Bronchial smooth muscle cell (primary cell): ENCODE measurements at places on chromosomes 13 and 19. TPM values are rescaled to one million over a fixed set of nuclear protein-coding genes. Genes with fewer than 3 reads are reported as not detected.

Gene ZNF730
- 0.52 and 0.63 TPM in 2 replicates for total RNA-seq

Gene S1PR5
- under 0.01 and 0.16 TPM in 2 replicates for total RNA-seq

Gene LIM2
- total RNA-seq = not detected in 2 replicates

Gene ERICH4
- not detected in 2 replicates for total RNA-seq

Gene MAP4K1
- total RNA-seq = 0.32 TPM in 1 of 2 replicates, not detected in the other

Gene PSG2
- total RNA-seq = not detected in 2 replicates

Gene COX7A1
- total RNA-seq = 31.8 and 36.7 TPM in 2 replicates

Gene WASF3
- total RNA-seq = 8.7 and 11.2 TPM in 2 replicates

Gene ZNF578
- 5.2 and 6.3 TPM in 2 replicates for total RNA-seq

Gene ZSCAN22
- total RNA-seq = 1.4 and 2.9 TPM in 2 replicates

Gene PSG11
- total RNA-seq = not detected in 2 replicates

Gene ZNF358
- 9.1 and 9.5 TPM in 2 replicates for total RNA-seq

Gene SPIB
- not detected in 2 replicates for total RNA-seq

Gene CALR
- 1,315 and 1,411 TPM in 2 replicates for total RNA-seq

Gene WTIP
- 35.8 and 65.2 TPM in 2 replicates for total RNA-seq

Gene APOC4
- not detected in 2 replicates for total RNA-seq

Gene GNA15
- total RNA-seq = under 0.01 and 0.09 TPM in 2 replicates

Gene MAG
- total RNA-seq = not detected in 2 replicates

Gene TNNI3
- 0.32 and 0.52 TPM in 2 replicates for total RNA-seq

Gene CYP4F8
- under 0.01 TPM in 1 of 2 replicates, not detected in the other for total RNA-seq

Gene NLRP9
- not detected in 2 replicates for total RNA-seq

Gene TTC9B
- 0.17 TPM in 1 of 2 replicates, not detected in the other for total RNA-seq

Gene DIRAS1
- 2.0 and 7.2 TPM in 2 replicates for total RNA-seq

Gene CLEC4G
- not detected in 2 replicates for total RNA-seq
